Right hindlimb (tissue), 1 donor: ENCODE measurements at places on chromosomes 16 and 17.
A peak's percentile ranks its signal among the peaks of the same experiment; 100 is the strongest.

DNA sequence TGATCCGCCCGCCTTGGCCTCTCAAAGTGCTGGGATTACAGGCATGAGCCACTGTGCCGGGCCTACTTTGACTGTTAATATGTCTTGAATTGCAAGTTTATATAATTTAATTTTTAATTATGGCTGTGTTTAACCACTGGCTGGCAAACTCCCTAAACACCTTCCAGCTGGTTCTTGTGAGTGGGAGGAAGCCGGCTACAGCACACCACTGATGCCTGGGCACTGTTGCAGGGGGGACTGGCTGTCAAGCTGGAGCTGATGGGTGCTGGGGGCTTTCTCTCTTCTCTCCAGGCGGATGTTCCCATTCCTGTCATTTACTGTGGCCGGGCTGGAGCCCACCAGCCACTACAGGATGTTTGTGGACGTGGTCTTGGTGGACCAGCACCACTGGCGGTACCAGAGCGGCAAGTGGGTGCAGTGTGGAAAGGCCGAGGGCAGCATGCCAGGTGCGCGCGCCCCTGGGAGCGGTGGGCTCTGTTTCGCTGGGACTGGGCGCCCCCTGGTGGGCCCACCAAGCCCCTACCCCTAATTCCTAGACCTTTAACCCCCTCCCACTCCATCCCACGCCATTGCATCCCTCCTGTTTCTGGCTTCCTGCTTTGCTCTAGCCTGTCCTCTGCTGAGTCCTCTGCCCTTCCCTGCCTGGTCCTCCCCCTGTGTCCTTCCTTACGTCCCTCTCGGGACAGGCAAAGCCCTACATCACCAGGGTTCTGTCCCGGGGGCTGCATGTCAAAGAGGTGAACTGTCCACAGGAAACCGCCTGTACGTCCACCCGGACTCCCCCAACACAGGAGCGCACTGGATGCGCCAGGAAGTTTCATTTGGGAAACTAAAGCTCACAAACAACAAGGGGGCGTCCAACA is 9.5 kb downstream of the TBX21 start:
- DNase-seq, result no peak

GRCh38 chr17:16044487-16044886 is 44.9 kb downstream of the TTC19 start:
- DNase-seq, result no peak

DNA sequence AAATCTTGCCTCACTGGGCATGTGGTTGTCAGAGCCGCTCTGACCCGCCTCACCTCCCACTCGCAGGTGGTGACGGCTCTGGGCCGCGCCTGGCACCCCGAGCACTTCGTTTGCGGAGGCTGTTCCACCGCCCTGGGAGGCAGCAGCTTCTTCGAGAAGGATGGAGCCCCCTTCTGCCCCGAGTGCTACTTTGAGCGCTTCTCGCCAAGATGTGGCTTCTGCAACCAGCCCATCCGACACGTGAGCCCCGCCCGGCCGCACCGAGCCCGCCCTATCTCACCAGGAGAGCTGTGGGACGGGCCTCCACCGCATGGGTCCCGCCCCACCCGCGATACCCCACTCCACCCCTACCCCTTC is 4.0 kb downstream of the TGFB1I1 start:
- DNase-seq, result no peak

GRCh38 chr16:7027401-7027800 is 305.2 kb upstream of the RBFOX1 start:
- DNase-seq, result no peak

DNA sequence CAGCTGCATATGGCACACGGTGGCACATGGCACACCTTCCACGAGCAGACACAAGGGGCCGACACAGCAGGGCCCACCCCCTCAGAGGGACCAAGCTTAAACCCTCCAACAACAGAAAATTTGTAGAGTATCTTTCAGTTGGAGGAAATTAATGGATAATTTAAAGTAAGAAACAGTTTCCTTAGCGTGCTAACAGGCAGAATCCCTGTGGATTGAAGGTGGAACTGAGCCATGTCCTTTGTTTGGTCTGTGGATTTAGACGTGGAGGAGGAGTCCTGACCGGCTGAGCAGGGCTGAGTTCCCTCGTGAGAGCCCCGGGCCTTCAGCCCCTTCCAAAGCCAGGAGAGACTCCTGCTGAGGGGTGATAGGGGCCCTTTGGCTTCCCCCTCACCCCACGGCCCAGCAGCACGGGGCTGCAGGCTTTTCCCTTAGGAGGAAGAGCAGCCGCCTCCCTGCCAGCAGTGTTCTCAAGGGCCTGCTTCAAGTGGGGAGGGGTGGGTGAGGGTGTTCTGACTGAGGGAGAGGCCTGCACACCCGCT is 1.4 kb upstream of the CYB561 start:
- no peak for DNase-seq

DNA sequence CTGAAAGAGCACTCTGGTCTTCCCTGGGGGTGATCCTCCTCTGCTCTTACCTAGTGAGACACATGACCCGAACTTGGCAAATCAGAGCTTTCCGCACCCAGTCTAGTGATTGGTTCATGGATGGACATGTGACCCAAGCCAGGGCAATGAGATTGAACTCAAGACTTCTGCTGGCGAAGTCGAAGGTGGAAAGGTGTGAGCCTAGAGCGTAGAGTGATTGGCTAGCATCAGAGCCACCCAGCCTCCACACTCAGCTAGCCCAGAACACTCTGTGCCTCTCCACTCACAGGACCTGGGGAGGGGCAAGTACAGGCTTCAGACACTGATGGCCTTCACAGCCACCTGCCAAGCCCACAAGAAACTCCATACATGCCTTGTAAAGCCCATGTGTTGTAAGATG is 17.6 kb downstream of the ATPAF2 start:
- DNase-seq, result no peak

DNA sequence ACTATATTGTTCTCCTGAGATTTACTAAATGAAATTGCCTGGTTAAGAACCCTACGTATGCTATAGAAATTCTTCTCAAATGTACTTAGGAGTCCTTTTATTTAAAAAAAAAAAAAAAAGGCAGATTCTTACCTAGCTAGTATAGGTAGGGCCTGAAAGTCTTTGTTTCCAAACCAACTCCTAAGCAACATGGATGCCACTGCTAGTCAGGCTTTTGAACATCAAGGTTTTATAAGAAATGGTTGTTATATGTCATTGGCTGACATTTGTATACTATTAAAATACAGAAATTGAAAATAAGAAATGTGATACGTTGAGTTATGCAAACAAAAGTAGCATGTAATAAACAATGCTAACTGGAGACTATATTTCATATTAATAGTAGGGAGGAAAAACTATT is 1.2 kb downstream of the EVI2A start:
- no peak for DNase-seq

DNA sequence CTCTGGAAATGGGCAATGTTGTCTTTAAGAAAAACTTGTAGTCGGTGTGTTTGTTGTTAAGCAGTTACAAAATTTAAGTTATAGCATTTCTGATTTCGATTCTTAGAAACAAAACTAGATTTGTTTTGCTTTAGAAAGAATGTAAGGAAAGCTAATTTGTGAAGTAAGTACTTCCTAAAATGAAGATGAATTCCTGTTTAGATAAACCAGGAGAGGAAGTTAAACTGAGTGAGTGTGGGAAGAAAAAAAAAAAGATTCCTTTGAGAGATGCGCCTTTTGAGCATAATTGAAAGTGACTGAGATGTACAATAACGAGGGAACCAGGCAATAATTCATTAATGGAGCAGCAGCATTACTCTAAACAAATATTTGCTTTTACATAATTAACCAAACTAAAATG is 52.4 kb upstream of the ALOX12 start:
- DNase-seq, result no peak

DNA sequence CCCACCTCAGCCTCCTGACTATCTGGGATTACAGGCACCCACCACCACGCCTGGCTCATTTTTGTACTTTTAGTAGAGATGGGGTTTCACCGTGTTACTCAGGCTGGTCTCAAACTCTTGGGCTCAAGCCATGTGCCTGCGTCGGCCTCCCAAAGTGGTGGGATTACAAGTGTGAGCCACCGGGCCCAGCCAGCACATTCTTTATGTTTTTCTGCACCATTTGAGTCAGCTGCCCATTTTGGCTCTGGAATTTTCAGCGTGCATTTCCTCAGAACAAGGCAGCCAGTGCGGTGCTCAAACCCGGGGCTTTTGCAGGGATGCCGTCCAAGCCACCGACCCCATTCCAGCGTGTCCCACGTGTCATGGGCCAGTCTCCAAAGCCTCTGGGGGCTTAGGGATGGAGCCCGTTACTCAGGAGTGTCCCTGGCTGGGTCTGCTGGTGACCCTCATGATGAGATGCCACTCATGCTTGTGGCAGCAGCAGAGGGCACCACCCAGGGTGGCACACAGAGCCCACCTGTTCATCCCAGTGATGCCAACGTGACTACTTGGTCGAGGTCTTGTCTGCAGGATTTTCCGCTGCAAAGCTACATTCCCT is 3.7 kb upstream of the RAB40C start:
- peak; percentile 32 for DNase-seq

GRCh38 chr16:17885659-17886207 is 415.0 kb upstream of the XYLT1 start:
- DNase-seq, result no peak

GRCh38 chr16:7057458-7057857 is 275.2 kb upstream of the RBFOX1 start:
- no peak for DNase-seq

DNA sequence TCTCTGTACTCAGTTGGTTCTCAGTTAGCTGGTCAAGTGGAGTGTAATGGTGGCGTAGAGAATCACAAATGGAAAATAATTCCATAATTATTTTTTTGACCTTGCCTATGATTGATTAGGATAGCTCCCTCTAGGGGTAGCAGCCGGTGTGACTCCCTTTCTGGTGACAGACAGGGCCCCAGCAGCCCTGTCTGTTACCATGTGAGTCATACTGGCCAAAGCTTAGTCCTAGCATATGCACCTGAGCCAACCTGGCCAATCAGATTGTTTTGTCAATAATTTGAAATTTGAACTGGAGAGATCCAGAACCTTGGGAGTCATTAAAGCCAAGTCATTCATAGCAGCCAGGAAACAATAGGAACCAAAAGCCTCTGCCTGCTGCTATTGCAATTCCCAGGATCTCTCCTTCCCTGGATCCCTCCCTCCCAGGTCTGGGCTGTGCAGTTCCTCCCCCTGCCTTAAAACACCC is 5.6 kb downstream of the PNPO start:
- DNase-seq, result peak; percentile 48

DNA sequence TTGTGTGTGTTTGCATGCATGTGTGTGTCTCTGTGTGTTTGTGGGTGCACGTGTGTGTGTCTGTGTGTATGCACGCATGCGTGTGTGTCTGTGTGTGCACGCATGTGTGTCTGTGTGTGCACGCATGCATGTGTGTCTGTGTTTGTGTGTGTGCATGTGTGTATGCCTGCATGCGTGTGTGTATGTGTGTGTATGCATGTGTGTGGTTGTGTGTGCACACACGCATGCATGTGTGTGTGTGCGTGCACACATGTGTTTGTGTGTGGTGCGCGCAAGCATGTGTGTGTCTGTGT is 239.9 kb upstream of the TNRC6C start:
- DNase-seq, result no peak

DNA sequence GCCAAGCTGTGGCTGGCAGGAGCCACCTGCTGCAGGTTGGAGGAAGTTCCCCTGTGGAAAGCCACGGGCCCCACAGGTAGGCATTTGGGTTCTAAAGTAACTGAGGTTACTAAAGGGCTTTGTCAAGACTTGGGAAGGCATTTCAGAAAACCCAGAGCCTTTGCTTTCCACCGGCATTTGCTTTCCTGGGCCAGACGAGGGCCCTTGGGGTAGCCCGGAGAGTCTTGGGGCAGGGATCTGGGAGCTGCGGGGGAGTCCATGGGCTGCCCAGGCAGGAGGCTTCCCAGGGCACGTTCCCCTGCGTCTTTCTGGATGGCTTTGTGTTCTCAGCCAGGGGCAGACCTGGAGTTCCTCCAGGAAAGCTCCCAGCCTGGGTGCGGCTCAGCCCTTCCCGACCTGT is 43.5 kb downstream of the JPH3 start:
- DNase-seq, result no peak

DNA sequence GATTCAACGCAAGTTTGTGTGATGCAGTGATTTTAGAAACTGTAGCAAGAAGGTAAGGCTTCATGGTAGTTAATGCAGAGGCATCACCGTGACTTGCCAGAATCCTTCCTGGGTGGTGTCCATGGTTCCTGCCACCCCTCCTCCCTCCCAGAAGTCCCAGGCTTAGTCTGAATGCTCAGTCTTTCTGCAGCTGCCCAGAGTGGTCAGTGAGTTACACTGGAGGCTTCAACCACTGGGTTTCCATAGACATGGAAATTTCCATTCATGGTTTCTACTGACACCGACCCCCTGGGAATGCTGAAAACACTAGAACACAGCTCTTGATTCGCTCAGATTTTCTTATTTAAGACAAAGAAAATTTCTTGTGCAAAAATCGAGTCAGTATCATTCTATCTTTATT is 159.4 kb upstream of the HSBP1 start:
- no peak for DNase-seq

- DNase-seq, result peak; percentile 53
These were observed 51.1 kb upstream of the MYH2 start for GRCh38 chr17:10600571-10600970.
